ENCODE measurements at places on chromosomes 7 and 10.

GRCh38 chr7:91912494-91912893 lies 28.2 kb upstream of the AKAP9 start:
- DNase-seq: peak; percentile 43

- no peak for DNase-seq
Measured at GRCh38 chr10:101112799-101113594, 18.1 kb upstream of the TLX1 start.

DNA sequence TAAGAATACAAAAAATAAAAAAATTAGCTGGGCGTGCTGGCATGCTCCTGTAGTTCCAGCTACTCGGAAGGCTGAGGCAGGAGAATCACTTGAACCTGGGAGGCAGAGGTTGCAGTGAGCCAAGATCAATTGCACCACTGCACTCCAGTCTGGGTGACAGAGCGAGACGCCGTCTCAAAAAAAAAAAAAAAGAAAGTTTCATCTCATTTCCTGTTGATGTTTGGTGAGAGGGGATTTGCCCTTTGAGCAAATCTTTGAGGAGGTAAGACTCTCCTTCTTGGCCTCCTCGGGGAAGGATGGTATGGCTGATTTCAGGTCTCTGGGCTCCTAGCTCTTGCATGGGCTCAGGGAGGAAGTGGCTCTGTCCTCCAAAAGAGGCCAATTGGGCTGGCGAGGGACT lies 3.6 kb upstream of the GRID2IP start:
- no peak for DNase-seq

GRCh38 chr10:34656661-34657060 lies 158.4 kb downstream of the PARD3 start:
- DNase-seq: no peak

DNA sequence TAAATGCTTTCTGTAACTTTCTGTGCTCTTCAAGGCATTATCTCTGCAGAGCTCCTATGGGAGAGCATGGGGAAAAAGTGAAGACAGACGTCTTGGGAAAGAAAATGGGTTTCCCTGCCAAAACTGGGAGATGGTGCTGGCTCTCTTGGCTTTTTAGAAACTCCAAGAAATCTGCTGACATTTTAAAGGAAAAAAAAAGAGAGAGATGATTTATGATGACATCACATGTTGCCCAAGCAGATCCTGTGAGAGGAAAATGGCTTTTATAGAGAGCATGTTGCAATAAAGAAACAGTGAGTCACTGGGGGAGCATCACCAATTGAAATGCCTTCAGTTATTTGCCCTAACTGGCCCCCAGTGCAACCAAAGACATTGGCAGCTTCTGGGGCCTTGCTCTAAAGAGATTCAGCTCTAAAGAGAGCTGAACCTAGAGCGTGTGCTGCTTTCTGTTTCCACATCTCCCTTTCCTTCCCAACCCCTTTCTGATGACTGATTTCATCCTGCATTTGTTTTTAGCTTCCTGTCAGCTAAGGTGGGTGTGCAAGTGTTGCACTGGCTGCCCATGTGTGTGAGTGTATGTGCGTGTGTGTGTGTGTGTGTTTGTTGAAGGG lies 37.7 kb downstream of the LRMDA start:
- peak; percentile 98 for DNase-seq

All from fibroblast of skin of right biceps (primary cell).